ENCODE measurements at places on chromosomes 12 and 14.

GRCh38 chr14:65958664-65959562 lies 527.3 kb upstream of the CCDC196 start:
- peak; percentile 15 for DNase-seq

DNA sequence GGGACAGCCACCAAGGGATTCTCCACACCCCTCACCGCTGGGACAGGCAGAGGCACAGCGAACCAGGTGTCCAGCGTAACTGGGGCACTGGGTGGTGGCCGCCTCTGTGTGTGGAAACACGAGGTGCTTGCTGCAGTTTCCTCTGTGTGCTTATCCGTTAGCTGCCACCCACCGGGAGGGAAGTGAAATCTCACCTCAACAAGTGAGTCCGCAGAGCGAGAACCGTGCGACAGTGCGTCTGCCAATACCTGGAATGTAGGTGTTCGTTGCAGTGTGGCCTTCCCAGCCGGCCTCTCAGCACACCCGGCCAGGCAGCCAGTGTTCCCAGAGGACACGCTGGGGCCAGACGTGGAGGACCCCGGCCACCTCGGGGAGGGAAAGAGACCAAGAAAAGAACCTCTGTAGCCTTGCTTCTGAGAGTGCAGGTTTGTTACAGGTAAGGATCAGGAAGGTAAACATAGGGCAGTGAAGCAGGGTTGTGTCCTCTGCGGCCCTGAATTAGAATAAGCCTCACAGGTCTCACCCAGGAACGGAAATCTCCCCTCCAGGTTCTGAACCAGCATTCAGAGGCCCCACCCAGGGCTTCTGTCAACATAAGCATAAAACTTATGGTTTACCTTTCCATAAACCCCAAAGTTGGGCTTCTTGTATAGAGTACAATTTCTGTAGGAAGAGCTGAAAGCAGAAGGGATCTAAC lies 1.5 kb downstream of the BCL2L14 start:
- no peak for DNase-seq

- DNase-seq = no peak
These were observed 53.8 kb downstream of the SPTLC2 start for GRCh38 chr14:77562681-77563080.

DNA sequence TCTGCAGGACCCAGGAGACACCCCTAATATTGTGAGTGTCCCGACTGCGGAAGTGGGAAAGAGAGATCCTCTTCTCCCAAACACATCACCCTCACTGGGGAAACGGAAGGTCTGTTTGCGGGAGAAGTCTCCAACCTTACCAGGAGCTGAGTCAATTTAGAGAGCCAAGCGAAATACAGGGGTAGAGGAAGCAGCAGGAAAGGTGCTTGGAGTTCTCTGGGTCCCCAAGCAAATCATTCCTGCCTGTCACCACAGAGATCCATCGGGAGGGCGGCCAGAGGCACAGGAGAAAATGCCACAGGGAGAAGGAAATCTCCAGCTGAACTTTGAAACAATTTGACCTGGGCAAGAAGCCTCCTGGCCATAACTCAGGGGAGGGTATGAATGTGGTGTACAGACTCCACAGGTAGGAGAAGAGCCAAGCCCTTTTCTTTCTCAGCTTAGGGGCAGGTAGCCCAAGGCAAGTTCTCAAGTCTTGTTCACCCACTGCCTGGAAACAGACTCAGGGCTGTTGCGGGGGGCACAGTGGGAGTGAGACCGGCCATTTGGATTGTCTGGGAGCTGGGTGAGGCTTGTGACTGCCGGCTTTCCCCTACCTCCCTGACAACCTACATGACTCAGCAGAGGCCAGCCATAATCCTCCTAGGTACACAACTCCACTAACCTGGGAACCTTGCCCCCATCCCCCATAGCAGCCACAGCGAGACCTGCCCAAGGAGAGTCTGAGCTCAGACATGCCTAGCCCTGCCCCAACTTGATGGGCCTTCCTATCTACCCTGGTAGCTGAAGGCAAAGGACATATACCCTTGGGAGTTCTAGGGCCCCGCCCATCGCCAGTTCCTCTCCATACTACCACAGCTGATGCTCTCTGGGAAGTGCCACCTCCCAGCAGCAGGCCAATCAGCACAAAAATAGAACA lies 211.9 kb upstream of the ARHGAP5 start:
- DNase-seq = no peak

GRCh38 chr14:89017417-89017816 lies 193.0 kb downstream of the TTC8 start:
- no peak for DNase-seq

- DNase-seq = no peak
These were observed 211.9 kb downstream of the APAF1 start for GRCh38 chr12:98856897-98857540.

DNA sequence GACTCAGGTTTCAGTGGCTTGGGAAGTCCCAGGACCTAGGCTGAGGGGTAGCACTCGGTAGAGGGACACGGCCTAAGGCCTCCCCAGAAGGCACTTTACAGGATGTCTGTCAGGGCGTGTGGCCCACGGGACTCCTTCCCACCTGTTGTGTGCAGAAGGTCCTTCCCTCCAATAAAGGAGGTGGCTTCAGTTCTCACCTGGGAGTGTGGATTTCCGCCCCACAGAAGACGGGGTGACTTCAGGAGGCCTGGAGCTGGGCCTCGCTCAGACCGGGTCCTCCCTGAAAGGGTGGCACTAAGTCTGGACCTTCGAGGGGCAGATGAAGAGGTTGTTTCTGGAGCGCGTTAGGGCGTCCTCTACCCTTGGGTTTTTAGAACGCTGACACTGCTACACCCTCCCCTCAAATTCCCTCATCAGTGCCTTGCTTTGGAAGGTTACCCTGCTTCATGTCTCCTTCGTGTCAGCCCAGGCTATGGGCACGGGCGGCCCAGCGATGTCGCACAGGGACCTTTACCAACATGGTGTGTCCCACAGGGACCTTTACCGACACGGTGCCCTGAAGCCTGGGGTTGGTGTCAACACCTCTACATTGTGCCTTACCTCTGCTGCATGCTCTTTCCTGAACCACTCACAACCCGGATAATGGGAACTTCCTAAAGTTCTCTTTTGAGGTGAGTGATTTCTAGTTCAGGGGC lies 7.1 kb downstream of the SLC6A12 start:
- DNase-seq = no peak

DNA sequence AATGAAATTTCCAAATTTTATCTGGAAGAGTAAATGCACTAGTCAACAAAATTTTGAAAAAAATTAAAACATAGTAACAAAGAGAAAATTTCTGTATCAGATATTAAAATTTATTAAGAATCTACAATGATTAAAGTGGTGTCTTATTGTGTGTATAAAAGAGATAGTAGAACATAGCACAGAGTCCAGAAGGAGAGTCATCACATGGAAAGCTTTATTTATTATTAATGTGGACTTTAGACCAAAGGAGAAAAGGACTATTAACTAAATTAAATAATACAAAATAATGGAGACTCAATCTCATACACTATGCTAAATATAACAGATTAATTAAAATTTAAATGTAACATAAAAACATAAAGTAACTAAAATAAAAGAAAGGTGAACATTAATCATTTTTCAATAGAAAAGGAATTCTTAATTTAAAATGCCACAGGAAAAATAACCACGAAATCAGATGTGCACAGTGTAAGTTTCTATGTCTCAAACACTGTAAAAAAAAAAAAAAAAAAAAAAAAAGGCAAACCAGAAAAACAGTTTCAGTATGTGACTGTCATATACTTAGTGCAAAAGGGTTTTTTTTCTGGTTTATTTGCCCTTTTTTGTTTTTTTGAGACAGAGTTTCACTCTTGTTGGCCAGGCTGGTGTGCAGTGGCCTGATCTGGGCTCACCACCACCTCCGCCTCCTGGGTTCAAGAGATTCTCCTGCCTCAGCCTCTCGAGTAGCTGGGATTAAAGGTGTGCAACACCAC lies 95.4 kb downstream of the MYF5 start:
- no peak for DNase-seq

- no peak for DNase-seq
These were observed 248.5 kb downstream of the RERGL start for GRCh38 chr12:17841496-17841895.
